Stimulated activated CD8-positive, alpha-beta memory T cell treated with anti-CD3 and anti-CD28 coated beads, Interleukin-7, amount 100 ng/mL, for 1 hour (primary cell): ENCODE measurements at places on chromosomes 3 and 15.

GRCh38 chr3:183192650-183193300 is 30.2 kb upstream of the LAMP3 start:
- no peak for DNase-seq

- DNase-seq = no peak
Observed at GRCh38 chr3:195739561-195740111, 18.9 kb downstream of the MUC20 start.

- no peak for DNase-seq
Observed at GRCh38 chr3:63429905-63430304, 151.8 kb downstream of the SYNPR start.

DNA sequence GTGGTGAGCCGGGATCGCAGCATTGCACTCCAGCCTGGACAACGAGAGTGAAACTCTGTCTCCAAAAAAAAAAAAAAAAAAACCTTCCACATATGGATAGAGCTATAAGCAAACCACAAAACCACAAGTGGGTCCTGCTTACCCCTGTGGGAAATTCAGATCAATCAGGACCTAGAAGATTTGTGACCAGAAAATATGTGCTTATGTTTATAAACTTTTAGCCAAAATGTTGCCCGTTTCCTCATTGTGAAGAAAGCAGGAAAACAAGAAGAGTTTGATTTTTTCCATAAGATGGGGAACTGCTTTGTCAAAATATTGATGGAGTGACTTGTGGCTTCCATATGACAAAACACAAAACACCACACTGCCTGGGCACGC is 3.4 kb upstream of the SLC25A38 start:
- DNase-seq = no peak
